ENCODE measurements at places on chromosomes 5 and 9. TPM values are rescaled to one million over a fixed set of nuclear protein-coding genes. Genes with fewer than 3 reads are reported as not detected.

LECT2 gene
- not detected for total RNA-seq

CBY3 gene
- not detected for total RNA-seq

ZNF782 gene
- total RNA-seq, result 5.7 TPM

NIM1K gene
- total RNA-seq, result 0.26 TPM

ELP1 gene
- 137 TPM for total RNA-seq

OCLN gene
- 0.16 TPM for total RNA-seq

PCA3 gene
- not detected for total RNA-seq

RFESD gene
- 0.43 TPM for total RNA-seq

PTPRD gene
- 6.3 TPM for total RNA-seq

IRX1 gene
- not detected for total RNA-seq

SPINK13 gene
- total RNA-seq, result 1.4 TPM

SLC12A2 gene
- total RNA-seq, result 34.2 TPM

UGT3A1 gene
- not detected for total RNA-seq

SHROOM1 gene
- 5.5 TPM for total RNA-seq

SHISAL2B gene
- not detected for total RNA-seq

FOXD4L3 gene
- total RNA-seq, result not detected

CNTLN gene
- 6.5 TPM for total RNA-seq

LMX1B gene
- not detected for total RNA-seq

NDUFAF2 gene
- total RNA-seq, result 52.6 TPM

BRD8 gene
- 48.8 TPM for total RNA-seq

PLPP7 gene
- total RNA-seq, result 16.8 TPM

IL5 gene
- not detected for total RNA-seq

IGFBPL1 gene
- total RNA-seq, result 4.4 TPM

FGF1 gene
- total RNA-seq, result 0.69 TPM

PDGFRB gene
- total RNA-seq, result 54.8 TPM

FOXI1 gene
- total RNA-seq, result not detected

SAP30L gene
- 34.2 TPM for total RNA-seq

CRB2 gene
- not detected for total RNA-seq

SLC1A1 gene
- 1.5 TPM for total RNA-seq

NUTM2G gene
- not detected for total RNA-seq

DRD1 gene
- total RNA-seq, result 0.50 TPM

Measured in adrenal gland (tissue), 19 donors.